ENCODE measurements at places on chromosomes 5 and 9.

DNA sequence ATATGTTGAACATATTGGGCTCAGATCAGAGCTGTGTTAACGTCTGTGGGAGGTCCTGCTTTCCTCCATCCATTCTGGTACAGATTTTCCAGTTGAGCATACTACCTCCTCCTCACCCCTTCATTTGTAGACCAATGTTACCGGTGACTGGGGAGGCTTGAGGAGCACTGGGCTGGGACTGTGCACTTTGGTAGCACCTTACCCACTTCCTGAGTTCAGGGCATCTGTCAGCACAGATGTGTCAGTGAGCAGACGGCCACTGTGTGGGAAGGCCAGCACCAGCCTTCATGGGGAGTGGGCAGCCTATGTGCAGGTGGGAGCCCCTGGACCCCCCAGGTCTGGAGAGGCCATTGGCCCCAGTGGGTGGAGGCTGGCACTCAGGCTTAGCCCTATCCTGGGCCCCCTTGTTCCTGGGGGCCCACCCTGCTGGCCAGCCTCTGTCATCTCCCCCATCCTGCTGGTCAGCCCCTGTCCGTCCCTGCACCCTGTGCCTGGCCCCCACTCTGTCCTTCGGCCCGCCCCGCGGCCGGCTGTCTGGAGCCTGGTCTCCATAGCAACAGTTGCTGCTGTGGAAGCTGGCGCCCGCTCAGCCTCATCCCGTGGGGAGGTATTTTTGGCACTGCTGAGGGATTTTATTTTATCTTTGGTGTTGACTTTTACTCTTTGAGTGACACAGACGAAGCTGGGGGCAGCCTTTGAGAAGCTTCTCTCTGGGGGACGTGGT is 21.3 kb downstream of the WNK2 start:
- no peak for DNase-seq

GRCh38 chr5:14421851-14422250 is 159.7 kb upstream of the OTULINL start:
- no peak for DNase-seq

GRCh38 chr9:131545786-131546335 is 538 bp downstream of the PRRT1B start:
- DNase-seq, result no peak

DNA sequence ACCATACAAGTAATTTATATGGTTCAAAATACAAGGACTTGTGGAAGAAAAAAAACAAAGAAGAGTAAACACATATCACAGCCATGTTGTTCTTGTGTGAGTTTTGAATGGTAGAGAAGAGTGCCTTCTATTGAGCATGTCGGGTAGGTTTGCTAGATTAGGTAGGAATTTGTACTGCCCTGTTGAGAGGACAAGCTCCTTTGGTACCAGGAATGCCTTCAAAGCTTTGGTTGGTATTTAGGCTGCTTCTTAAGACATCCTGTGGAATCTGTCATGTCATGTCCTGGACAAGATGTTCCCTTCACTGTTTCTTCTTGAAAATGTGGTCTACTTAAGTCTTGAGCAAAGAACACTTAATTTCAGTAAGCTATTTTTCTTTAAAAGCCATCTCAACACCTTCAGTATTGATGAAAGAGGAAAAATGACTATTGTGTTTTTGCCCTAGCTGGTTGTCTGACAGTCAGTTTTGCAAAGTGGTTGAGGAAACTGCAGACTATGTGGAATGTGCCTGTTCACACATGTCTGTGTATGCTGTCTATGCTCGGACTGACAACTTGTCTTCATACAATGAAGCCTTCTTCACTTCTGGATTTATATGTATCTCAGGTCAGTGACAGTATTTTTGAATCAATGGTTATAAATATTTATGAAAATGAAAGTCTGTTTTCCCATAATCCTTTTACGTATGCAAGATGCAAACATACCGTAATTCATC is 296.9 kb downstream of the ADGRV1 start:
- no peak for DNase-seq

GRCh38 chr5:103674739-103675138 is 112.2 kb upstream of the NUDT12 start:
- DNase-seq, result no peak

DNA sequence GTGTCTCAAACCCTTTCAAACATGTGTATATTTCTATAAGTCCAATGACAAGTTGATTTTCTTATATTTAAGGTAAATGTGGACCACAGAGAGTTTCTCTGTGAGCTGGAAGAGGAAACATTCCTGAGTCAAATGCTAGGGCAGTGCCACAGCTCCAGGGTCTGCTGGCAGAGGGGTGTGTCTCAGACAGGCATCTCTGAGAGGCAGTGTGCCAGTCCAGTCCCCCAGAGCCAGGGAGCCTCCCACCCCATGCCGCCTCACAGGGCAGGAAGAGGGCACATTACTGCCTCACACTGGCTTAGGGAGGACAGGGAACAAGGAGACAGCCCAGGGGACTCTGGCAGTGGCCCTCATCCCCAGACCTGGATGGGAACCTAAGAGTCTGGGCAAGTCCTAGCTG is 120.2 kb downstream of the TENT4A start:
- no peak for DNase-seq

- no peak for DNase-seq
These were observed 76.6 kb upstream of the ITGA1 start for GRCh38 chr5:52710972-52711596.

Data from stimulated activated CD4-positive, alpha-beta T cell treated with anti-CD3 and anti-CD28 coated beads, Interleukin-4, amount 100 ng/mL, for 24 hours (primary cell).